ENCODE measurements at places on chromosomes 7 and 10.

DNA sequence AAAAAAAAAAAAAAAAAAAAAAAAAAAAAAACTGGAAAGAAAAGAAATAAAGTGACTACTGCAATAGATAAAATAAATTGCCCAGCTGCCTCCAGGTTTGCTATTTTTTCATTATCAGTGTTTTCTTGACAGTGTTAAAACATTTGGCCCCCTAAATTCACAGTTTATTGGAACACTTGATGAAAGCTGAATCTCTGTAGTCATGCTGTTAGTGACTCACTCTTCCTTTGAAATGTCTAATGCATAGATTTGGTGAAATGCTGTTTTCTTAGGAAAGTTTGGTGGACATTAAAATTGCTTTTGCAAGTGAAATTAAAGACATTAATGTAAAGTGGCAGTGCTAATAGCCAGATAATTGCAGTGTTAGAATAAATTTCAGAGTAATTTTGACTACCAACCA is 785.2 kb downstream of the NRG3 start:
- DNase-seq, result no peak

GRCh38 chr7:3282457-3282856 is 18.6 kb upstream of the SDK1 start:
- DNase-seq, result no peak

DNA sequence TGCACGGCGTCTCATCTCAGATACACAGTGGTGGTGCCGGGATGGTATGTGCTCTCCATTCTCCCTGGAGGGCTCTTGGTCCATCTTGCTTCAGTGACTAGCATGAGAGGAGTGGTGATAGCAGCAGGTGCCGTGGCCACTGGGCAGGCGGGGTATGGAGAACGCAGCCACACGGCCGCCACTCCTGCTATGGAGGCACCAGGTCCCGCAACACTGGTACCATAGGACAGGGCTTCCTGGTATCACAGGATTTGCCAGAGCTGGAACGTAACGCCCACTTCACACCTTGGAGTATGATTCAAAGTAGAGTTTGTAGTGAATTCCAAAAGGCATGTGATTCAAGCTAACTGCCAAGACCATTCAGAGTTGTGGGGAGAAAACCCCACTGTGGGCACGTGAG is 284.1 kb downstream of the DPP6 start:
- DNase-seq, result no peak

DNA sequence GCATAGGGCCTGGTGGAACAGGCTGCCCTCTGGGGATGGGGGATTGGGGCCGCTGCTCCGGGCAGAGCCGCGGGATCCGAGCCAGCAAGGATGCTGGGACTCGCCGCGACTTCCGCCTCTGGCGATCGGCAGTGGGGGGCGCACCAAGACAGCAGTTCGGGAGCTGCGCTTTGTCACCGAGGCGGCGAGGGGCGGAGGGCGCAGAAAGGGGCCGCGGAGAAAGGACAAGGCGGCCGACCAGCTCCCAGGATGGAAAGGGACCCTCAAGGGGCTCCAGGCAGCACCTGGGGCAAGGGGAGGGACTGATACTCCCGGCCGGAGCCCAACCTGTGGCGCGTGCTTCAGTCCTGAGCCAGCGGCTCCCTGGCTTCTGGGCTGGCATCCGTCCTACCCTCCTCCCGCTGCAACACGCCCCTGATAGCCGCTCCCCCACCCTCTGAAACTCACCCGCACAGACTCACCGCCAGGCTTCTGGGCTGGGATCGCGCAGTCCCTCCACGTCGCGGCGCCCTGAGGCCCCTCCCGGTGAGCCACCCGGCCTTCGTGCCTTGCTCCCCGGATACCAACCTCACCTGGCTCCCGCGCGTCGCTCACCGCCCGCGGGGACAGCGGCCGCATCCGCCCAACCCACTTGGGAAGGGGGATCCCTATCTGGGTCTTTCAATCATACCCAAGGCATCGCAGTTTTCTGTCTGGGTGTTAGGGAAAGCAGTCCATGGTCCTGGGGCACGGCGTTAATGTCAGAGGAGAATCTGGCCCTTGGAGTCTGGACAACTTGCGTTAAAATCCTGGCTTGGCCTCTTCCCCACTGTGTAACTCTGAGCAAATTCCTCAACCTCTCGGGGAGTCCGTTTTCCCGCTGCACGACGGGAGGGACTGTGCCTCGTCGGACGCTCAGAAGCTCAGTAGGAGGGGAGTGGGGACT is 7.0 kb upstream of the EVX1 start:
- DNase-seq, result no peak

DNA sequence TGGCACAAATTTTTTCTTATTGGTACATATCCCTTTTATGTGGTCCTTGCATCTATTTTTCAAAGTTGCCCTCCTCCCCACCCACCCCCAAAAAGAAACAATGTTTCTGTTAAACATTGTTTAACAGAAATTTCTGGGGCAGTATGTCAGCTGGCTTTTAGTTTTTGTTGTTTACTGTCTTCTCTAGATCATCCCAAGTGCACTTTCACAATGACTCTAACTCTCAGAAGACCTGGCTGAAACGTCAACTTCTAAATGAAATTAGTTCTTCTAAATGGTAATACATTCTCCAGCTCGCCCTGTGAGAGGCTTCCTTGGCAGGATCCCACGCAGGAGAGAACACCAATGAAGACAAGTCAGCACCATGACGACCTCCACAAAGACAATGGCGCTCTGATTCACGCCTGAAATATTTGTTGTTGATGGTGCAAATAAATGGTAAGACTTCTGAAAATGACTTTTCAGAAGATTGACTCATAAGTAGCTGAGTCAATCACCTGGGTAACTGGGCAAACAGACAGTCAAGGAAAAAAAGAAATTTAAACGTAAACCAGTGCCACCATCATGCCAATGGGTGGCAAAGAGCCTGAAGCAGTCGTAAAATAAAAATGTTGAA is 293.7 kb downstream of the FZD1 start:
- no peak for DNase-seq

GRCh38 chr10:130161331-130161730 is 25.1 kb downstream of the GLRX3 start:
- no peak for DNase-seq

GRCh38 chr7:45387837-45388236 is 186.3 kb upstream of the ADCY1 start:
- no peak for DNase-seq

DNA sequence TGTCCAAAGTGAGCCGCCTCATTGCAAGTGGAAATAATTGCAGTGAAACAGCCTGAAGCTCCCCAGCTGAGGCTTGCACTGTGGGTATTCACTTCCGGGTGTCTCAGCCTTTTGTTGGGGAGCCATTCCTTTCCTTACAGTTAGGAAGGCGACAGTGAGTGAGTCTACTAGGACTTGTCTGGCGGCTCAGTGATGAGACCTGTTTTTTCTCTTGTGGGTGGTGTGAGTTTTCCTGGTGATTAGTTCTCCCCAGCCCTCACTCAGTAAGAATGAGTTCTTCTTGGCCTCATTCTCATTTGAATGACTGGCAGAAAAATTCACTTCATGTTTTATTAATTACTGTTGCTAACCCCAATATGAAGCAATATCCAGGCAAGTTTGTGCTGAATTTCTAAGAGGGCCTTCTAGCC is 2.6 kb downstream of the PGAM1 start:
- DNase-seq, result no peak

GRCh38 chr10:86594535-86594934 is 59.8 kb upstream of the OPN4 start:
- DNase-seq, result no peak

- DNase-seq, result no peak
Measured at GRCh38 chr7:142001163-142001874, 5.6 kb downstream of the MGAM start.

- DNase-seq, result no peak
Measured at GRCh38 chr7:69515495-69516212, 82.6 kb upstream of the AUTS2 start.

- DNase-seq, result no peak
Measured at GRCh38 chr10:73253225-73253555, 746 bp upstream of the MRPS16 start.

- DNase-seq, result no peak
Measured at GRCh38 chr10:25083546-25084111, 67.2 kb downstream of the THNSL1 start.

DNA sequence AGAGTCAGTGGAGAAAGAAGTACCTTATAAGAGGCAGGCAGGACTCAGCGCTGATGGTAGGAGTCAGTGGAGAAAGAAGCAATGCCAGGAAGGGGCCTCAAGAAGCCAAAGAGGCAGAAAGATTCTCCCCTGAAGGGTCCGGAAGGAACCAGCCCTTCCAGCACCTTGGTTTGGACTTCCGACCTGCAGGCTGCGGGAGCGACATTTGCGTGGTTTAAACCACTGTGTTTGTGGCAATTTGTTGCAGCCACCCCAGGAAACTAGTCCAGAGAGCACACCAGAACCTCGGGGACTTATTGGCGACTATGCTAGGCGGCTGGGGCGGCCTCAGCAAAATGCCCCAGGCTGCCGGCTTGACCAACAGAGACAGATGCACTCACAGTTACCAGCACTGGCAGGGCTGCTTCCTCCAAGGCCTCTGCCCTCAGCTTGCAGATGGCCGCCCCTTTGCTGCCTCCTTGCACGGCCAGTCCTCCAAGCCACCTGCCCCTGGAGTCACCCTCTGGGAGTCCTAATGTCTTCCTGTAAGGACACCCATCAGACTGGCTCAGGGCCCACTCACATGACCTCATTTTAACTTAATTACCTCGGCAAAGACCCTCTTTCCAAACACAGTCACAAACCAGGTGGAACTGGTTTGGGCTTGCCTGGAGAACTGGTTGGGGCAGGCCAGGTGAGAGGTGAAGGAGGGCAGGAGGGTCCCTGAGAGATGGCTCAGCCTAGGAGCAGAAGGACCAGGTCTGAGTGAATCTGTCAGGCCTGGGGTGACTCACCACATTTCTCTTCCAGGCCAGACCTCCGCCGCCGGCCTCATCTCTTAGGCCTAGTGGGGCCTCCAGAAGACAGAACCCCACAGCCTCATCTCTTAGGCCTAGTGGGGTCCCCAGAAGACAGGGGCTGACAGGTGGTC is 26.1 kb downstream of the CALML3 start:
- DNase-seq, result no peak

DNA sequence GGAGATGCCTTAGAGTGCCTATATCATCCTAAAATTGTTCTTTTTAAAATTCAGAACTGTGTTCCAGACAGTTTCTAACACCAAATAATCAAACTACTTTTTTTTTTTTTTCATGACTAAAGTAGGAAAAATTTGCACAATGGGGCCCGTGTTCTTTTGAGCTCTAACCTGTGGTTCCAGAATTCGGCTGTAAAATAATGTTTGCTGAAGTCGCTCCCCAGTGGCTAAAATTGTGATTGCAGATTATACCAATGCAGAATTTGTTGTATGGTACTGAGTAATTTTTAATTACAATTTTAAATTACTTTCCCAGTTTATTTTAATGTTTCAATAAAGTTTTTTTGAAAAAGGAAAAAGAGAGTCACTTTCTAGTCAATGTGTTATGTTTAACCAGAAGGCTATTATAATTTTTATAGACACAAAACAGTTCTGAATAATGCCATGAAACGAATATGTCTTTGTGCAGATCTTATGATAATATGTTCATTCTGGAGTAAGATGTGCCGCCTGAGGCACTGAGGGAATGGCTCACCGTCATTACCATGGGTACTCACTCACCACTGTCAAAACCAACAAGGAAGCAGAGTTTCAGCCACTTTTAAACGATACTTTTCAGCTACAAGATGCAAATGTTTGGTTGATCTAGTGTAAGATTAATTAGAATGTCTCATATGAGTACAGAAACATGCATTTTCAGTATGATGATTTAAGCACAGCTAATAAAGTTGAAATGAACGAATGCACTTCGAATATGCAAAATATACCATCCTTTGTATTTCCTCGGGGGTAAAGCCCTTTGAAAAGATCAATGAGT is 173.6 kb downstream of the PRKCQ start:
- no peak for DNase-seq

GRCh38 chr10:7787150-7787856 is 490 bp downstream of the KIN start:
- no peak for DNase-seq

GRCh38 chr10:75286901-75287300 is 51.1 kb upstream of the COMTD1 start:
- no peak for DNase-seq

- DNase-seq, result no peak
Measured at GRCh38 chr10:52951824-52952223, 179.2 kb upstream of the MBL2 start.

- no peak for DNase-seq
Measured at GRCh38 chr7:154750353-154750801, 252.5 kb downstream of the PAXIP1 start.

GRCh38 chr7:23222439-23223030 is 24.0 kb upstream of the GPNMB start:
- DNase-seq, result no peak

DNA sequence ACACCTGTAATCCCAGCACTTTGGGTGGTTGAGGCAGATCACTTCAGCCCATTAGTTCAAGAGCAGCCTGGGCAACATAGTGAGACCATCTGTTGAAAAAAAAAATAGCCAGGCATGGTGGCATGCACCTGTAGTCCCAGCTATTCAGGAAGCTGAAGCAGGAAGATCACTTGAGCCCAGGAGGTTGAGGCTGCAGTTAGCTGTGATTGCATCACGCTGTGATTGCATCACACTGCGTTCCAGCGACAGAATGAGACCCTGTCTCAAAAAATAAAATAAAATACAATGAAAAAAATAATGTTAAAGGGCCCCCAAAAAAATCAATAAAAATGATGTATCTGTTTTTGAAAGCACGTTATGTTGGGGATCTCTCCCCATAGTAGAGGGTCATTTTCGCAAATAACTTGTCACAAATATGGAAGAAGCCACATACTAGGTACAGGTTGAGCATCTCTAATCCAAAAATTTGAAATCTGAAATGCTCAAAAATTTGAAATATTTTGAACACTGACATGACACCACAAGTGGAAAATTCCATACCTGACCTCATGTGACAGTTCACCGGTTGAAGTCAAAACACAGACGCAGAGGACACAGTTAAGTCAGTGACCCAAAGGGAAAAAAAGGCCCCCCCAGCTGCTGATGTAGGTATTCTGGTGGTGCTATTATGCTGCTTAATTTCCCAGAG is 9.5 kb downstream of the CISD1 start:
- DNase-seq, result no peak

- no peak for DNase-seq
Measured at GRCh38 chr7:137266764-137267163, 76.8 kb downstream of the PTN start.

GRCh38 chr10:121459279-121459621 is 139.0 kb downstream of the FGFR2 start:
- no peak for DNase-seq

DNA sequence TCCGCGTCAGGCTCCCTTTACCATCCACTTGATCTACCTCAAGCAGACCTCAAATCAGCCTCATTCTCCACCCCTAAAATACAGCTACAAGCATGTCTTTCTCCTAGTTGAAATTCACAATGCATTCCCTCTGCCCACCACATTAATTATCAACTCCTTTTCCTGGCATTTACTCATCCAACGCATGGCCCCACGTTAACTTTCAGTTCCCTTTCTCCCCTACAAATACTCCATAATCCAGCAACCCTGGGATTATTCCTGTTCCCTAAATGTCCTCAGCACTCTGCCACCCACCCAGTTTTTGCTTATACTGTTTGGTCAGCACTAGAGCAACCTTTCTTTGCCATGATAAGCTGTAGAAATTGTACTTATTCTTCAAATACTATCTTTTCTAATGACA is 5.7 kb upstream of the VIM start:
- no peak for DNase-seq

All from activated CD8-positive, alpha-beta memory T cell treated with anti-CD3 and anti-CD28 coated beads for 4 hours (primary cell).